Effector CD8-positive, alpha-beta T cell (primary cell): ENCODE measurements at places on chromosomes 3 and 15.

- DNase-seq = no peak
Observed at GRCh38 chr3:62562017-62562416, 188.7 kb upstream of the FEZF2 start.

GRCh38 chr3:43759297-43759782 is 68.6 kb downstream of the ABHD5 start:
- no peak for DNase-seq

DNA sequence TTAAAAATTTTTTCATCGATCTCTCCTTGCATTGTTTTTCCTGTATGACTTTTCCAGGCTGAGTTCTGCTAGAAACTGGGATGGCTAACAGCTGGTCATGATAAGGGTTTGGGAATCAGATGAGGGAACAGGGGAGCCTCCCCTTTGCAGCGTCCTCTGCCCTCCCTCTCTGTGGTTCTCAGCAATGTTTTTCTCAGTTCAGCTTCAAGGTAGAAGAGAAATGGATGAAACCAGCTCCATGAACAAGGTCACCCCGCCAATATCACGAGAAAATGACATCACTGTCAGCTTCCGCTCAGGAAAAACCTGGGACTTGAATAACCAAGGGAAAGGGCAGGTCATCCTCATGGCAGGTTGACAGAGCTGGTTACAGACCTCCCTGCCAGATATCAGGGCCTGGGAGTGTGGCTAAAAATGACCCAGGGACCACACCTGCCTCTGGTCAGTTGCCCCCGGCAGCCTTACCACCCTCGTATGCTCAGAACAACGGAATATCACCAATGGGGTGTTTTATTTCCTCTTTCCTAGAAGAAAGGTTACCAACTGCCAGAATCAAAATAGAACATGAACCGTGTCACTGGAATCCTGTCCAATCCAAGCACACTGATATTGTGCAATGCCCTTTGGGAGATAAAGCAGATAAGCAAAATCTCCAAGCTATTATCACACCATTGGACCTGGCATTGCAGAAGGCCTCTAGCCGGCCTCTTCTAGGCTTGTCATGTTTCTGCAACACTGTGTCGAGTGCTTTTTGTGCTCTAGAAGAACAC is 26.1 kb downstream of the LSM3 start:
- no peak for DNase-seq

DNA sequence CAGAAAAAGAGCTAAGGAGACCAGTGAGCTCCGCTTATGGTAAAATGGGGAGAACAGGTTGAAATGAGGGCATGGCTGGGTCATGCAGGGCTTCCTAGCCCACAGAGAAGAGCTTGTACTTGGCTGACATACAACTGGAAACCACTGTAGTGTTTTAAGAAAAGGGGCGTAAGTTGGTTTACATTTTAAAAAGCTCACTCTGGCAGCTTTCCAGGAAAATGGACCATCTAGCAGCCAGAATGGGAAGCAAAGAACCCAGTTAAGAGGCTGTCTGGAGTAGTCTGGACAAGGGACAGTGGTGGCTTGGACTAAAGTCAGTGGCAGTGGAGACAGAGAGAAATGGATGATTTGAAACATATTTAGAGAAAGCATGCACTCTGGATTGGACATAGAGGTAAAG is 1.9 kb downstream of the MORC1 start:
- DNase-seq = no peak

DNA sequence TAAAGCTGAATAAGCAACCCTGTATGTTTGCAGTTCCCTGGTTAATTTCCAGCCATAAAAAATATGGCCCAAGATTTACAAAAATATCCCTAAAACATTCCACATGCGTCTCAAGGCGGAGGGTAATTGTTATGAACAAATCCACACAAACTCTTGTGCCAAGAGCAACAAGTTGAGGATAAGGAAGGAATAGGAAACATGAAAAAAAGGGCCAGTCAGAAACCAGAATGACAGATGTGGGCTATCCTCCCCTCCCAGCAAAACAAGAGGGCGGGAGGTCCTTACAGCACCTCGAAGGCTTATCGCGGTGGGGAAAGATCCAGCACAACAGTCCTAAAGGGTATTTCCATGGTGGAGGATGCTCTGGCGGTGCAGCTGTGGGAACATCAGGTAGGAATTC is 155.6 kb upstream of the HES1 start:
- no peak for DNase-seq

GRCh38 chr3:62142331-62143085 is 230.8 kb downstream of the FEZF2 start:
- DNase-seq = no peak
